ENCODE measurements at places on chromosomes 12 and 14.

DNA sequence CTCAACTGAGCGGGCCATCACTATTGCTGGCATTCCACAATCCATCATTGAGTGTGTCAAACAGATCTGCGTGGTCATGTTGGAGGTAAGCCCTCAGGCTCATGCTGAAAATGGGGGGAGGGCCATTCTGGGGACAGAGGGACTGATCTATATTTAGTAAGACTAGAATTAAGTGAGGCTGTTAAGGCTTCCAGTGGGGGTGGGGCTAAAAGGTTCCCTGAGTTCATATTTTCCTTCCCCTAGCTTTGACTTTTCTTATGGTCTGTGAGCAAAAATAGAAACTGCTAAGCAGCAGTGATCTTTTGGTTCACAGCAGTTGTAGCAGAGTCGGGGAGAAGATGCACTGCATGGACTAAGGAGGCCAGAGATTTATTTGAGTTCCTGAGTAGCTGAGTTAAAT, 9.2 kb downstream of the PCBP2 start:
- DNase-seq, result no peak

GRCh38 chr14:23633160-23633701, 2.9 kb upstream of the DHRS2 start:
- DNase-seq, result no peak

- DNase-seq, result no peak
These were observed 18.6 kb downstream of the LARP4 start for GRCh38 chr12:50419112-50419909.

GRCh38 chr14:51442513-51443175, 202.6 kb downstream of the TMX1 start:
- no peak for DNase-seq

DNA sequence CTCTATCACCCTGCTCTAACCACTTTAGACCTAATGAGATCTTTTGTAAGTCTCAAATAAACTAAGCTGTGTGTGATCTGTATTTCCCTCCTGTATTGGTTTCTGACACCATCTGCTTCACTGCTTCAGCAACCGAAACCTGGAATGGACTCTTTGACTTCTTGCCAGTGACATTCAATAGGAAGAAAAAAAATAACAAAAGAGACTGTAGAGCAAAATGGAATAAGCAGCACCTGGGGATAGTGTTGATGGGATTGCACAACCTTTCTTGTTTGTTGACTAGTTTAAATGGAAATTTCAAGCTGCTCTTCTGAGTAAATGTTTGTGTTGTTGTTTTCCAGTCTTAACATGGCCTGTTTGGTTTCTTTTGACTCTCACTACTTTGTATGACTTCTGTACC, 888.6 kb upstream of the SEL1L start:
- DNase-seq, result no peak

- DNase-seq, result no peak
These were observed 26.6 kb upstream of the KCNC2 start for GRCh38 chr12:75236206-75236605.

DNA sequence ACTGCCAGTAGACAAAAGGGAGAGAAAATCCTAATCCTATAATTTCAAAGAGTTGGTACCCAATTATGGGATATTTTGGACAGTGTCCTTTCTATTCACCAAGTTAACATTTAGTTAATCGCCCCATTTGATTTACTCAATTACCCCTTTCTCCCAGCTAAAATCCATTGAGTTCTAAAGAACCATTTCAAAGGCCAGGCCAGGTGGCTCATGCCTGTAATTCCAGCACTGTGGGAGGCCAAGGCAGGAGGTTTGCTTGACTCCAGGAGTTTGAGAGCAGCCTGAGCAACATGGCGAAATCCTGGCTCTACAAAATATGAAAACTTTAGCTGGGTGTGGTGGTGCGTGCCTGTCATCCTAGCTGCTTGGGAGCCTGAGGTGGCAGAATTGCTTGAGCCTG, 5.5 kb upstream of the GPR19 start:
- no peak for DNase-seq

DNA sequence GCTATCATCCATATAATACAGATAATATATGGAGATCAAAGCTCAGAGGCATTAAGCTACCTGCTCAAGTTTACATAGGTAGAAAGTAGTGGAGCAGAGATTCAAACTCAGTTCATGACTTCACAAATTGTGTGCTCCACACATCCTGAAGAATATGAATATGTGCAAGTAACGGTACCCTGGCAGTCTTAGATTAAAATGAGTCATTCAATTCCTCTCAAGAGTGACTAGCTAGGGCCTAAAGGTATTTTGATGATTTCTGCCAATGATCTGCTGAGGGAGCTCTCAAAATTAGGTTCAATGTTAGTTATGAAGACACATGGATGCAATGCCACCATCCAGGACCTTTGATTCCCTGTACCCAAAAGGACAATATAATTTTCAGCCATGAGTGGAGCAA, 58.9 kb downstream of the GRIP1 start:
- no peak for DNase-seq

Measured in activated CD4-positive, CD25-positive, alpha-beta regulatory T cell (primary cell).